GM13977 (cell line): ENCODE measurements at places on chromosomes 4 and X.
A peak's percentile ranks its signal among the peaks of the same experiment; 100 is the strongest.

- no peak for DNase-seq
These were observed 46.3 kb upstream of the HUWE1 start for GRCh38 chrX:53732797-53733196.

DNA sequence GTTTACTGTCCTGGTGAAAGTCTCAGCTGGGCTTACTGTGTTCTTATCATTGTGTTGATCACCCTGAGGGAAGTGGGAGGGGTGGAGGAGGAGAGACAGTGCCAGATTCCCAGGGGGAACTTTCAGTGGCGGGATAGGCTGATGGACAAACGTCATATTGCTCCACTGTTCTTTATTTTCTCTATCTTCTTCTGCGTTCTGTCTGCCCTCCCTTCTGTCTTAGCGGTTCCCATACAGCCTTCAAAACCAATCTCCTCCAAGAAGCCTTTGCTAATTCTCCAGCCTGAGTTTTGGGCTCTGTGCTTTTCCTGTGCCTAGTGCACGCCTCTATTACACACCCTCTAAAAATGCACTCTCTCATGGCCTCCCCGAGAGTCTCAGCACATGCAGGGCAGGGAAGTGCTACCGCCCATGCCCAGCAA is 448.7 kb upstream of the FAT1 start:
- no peak for DNase-seq

GRCh38 chr4:135963009-135963408 is 1569.3 kb downstream of the PCDH18 start:
- no peak for DNase-seq

GRCh38 chrX:134520860-134521390 is 61.0 kb downstream of the HPRT1 start:
- peak; percentile 46 for DNase-seq

DNA sequence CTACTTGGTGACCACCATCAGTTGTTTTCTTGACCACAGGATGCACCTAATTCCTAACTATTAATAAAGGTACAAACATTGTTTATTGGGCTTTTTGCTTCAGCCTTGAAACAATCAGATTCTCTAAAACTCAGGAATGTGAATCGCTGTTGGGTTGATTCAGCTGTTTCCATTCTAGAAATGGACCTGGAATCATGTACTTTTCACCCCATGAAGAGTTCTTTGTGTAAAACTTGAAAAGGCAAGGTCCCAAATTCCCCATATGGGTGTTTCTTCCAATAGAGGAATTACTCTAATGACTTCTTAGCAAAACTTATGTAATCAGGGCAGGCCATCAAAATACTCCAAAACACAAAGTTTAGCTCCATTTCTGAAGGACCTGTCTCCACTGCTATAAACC is 7.4 kb downstream of the AFAP1 start:
- no peak for DNase-seq

DNA sequence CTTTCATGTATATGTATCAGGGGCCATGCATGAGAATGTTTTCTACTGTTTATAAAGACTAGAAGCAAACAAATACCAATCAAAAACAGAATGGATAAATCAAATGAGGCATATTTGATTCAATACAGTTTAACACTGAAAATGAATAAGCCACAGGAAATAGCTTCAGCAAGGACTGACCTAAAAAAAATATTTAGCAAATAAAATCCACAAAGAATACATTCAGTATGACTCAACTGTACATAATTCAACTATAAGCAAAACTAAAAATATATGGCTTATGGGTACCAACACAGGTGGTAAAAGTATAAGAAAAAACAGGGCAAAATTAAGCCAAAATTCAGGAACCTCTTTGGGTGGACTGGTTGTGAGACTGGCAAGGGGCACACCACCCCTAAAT is 112.9 kb downstream of the KCNIP4 start:
- no peak for DNase-seq

- no peak for DNase-seq
These were observed 235.6 kb downstream of the TRIML1 start for GRCh38 chr4:188374871-188375270.

DNA sequence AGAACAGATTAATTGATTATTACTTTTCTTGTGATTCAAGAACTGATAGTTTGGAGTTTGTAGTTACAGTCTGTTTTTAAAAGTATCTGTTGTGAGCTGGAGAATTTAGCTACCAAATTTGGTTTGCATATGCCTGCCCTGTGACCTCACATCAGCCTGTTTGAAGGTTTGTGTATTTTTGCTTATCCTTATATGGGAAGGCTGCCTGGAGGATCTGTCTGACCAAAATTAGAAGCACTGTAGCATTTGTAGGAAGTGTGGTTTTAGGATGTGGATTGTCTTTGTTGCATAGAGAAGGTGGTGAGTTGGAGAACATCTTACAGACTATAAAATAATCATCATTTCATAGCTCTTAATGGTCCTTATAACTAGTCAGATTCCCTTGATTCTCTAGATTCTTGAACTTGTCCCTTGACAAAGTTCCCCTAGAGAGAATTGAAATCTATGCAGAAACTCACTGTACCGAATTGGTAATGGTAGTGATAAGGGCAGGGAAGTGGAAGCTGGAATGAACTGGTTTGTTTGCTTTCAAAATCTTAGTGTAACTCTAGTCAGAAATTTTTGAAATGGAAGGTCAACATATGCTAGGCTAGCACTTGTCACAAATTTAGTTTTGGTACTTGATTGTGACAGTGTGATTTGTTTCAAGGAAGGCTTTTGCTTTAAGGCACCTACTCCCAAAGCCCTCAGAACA is 57.3 kb downstream of the SH3BGRL start:
- no peak for DNase-seq

DNA sequence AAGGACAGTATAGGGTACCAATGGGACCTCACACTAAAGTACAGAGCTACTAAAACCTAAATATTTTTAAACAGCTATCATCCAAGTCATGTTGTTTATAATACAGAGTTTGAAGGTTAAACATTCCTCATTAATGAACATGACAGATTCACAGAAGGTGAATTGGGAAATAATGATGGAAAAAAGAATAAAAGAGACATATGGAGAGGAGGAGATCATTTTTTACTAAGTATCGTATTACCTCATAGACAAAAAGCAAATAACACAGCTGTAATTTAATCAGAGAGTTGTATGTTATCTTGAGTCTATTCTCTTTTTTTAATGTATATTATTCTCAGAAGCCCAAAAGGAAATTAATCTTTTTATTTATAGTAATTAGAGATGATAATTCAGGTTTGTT is 7.9 kb downstream of the PLK4 start:
- DNase-seq = no peak

- no peak for DNase-seq
These were observed 25.5 kb downstream of the GPAT3 start for GRCh38 chr4:83561381-83561780.

DNA sequence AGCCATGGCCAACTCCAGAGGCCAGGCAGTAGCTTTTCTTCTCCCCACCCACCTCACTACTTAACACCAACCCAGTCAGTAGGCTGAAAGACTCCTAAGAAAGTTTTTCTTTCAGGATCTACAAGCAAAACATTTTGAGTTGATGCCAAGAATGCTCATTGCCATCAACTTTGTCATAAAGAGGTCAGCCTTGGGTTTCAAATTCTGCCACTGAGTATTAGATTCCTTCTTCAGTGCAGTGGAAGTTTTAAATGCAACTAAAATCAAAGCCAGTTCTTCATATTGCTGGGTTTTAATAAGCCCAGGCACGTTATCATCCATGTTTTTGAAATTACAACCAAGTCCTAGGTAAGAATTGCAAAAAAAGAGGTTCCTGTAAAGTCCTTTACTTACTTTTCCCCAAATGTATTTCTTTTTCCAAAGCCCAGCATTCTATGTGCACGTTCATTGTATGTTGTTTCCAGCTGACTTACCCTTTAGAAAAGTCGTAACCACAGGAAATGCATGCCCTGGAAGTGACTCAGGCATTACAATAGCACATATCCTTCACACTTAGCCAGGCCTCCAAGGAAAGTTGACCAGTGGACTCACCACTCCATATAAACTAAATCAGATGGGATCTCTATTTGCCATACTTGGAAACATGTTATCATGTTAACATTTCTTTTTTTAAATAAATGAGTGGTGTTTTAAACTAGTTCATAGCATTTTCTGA is 229.9 kb downstream of the SOX3 start:
- no peak for DNase-seq

DNA sequence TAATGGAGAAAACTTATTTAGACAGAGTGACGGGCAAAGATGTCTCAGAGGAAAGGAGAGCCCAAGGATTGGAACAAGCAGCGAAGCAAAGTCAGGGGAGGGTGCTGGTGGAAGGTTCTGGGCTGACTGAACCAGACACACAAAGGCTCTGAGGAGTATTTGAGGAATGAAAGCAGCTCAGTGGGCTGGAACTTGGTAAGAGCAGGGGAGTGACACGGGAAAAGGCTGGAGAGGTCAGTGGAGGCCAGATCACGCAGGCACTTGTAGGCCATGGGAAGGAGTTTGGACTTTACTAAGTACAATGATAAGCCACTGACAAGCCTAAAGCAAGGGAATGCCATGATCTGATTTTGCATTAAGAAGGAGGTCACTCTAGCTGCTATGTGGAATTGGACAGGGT is 71.4 kb downstream of the TSC22D3 start:
- no peak for DNase-seq

GRCh38 chr4:2663275-2663674 is 92.9 kb downstream of the TNIP2 start:
- no peak for DNase-seq

- DNase-seq = no peak
These were observed 33.5 kb upstream of the SCRG1 start for GRCh38 chr4:173432430-173432829.

DNA sequence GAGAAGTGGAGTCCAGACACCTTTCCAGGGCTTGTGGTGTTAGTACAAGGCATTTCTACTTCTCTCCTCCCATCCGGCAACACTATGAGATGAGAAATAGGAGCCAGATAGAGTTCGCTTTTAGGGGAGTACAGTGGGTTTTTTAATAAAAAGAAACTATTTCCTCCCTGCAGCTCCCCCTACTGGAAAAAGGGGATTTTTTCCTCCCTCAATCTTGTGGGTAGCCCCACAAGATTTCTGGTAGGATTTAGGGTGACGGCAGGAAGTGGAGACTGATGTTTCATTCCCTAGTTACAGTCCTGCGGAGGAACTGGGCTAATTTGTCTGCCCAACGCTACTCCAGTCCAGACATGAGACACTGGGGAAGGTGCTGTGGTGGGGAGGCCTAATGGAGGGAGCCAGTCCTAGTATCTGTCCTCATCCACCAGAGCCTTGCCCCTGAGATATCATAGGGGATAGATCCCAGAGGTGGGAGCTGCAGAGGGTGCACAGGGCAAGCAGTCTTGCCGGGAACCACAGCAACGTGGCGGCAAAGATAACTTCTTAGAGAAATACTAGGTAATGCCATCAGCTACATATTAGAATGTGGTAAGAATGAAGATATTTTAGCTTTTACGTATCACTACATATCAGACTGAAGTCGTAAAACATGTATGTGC is 45.5 kb upstream of the PRKG2 start:
- DNase-seq = no peak

DNA sequence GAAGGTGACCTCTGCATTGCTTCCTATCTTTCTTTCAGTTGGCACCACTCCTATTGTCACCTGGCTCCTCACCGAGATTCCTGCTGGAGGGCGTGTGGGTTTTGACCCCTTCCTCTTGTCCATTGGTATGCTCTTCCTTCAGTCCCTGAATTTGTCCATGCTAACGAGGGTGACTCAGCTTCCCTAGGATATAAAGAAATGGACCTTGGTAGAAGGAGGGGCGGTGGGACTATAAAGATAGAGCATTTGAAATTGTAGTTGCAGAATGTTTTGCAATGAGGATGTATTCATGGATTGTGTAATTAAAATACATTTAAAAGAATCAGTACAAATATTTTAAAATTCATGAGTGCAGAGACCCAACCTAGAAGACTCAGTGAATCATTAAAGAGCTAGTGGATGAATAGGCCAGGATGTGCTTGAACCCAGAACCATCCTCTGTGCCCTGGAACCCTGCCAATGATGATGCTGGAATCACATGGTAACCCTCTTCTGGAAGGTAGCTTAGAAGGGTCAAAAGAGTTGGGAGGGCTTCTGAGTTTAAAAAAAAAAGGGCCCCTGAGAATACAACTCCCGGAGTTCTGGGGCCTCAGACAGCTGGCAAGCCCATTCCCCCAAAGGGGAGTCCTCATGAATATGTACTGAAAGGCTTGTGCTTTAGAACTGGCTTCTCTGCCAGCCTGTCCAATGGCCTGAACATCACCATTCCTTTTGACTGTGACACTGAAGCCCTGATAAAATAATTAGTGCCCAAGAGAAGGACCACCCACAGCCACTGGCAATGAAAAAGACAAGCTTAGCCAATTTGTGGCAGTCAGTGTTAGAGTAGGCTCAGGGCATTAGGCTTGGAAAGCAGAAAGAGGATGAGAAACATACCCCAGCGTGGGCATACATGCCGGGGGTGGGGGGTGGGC is 8.0 kb downstream of the XPNPEP2 start:
- no peak for DNase-seq

DNA sequence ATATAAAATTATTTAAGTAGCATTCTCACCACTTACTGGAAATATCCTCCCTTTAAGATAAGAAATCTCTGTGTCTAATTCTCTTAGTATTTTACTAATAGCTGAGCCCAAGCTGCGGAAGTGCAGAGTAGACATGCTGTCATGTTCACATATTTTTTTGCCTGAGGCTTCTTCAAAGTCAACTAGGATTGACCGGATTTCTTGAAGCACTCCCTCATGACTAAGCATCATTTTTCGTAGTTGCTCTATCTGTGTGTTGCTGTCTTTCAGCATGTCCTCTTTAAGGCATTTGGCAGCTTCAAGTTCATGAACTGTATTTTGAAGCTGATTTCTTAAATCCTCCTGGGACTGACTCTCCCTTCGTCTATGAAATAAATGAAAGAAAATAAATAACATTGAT is 36.9 kb downstream of the CCDC158 start:
- no peak for DNase-seq

- peak; percentile 25 for DNase-seq
These were observed 1.6 kb downstream of the KIT start for GRCh38 chr4:54659313-54659712.

GRCh38 chr4:33494150-33494549 is 2750.2 kb downstream of the ARAP2 start:
- DNase-seq = no peak

GRCh38 chrX:114964374-114964773 is 53.0 kb downstream of the IL13RA2 start:
- DNase-seq = no peak

- no peak for DNase-seq
These were observed 455.4 kb upstream of the ADGRL3 start for GRCh38 chr4:60744767-60745166.

- DNase-seq = no peak
These were observed 138.5 kb upstream of the FAM9B start for GRCh38 chrX:9172464-9172850.

GRCh38 chr4:26130173-26130572 is 190.6 kb upstream of the RBPJ start:
- peak; percentile 53 for DNase-seq

DNA sequence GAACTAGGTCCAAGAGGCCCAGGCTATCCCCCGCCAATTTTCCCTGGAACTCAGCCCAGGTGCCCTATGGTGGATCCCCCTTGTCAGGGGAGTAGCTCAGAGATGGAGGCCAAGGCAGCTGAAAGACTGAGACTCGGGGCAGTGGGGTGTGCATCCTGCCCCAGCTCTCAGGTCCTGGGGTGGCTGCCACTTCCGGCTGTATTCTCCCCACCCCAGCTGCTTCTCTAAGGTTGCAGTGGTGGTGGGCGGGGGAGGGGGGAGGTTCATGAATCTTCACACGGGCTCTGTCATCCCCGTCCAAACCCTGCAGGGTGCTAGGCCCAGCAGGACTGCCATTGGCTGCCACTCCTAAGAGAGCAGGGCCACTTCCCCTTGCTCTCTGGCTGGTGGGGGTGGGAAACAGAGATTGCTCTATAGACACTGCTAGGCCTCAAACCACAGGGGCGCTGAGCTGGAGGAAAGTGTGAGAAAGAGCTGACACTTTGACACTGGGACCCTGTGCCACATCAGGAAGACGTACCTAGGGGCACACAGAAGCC is 1.5 kb downstream of the SASH3 start:
- peak; percentile 76 for DNase-seq
